ENCODE measurements at places on chromosomes 7 and 10.

DNA sequence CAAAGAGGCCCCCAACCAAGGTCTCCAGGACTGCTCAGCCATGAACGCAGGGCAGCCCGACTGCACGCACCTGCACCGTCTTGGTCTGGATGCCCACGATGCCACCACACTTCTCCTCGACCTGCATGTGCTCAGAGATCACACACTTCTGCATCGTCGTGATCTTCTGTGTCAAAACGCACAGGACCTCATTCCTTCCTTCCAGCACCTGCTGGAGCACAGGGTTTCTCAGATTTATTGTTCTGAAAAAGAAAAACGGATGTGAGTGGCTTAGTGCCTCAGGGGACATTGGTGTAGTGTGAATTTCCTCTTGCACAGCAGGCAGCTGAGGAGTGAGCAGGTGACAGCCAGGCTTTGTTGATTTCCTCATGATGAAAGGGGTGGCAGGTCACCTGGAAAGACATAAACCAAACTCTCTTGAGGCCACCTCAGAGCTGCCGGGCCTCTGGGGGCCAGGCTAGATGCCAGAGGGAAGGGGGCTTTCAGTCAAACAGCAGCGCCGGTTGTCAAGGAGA lies 38.2 kb downstream of the GSDME start:
- DNase-seq = peak; percentile 67

- DNase-seq = no peak
Measured at GRCh38 chr7:101258243-101258731, 13.4 kb upstream of the FIS1 start.

GRCh38 chr10:95543459-95543858 lies 17.7 kb downstream of the SORBS1 start:
- DNase-seq = no peak

- DNase-seq = peak; percentile 49
Measured at GRCh38 chr10:6136215-6137201, 47.7 kb downstream of the RBM17 start.

DNA sequence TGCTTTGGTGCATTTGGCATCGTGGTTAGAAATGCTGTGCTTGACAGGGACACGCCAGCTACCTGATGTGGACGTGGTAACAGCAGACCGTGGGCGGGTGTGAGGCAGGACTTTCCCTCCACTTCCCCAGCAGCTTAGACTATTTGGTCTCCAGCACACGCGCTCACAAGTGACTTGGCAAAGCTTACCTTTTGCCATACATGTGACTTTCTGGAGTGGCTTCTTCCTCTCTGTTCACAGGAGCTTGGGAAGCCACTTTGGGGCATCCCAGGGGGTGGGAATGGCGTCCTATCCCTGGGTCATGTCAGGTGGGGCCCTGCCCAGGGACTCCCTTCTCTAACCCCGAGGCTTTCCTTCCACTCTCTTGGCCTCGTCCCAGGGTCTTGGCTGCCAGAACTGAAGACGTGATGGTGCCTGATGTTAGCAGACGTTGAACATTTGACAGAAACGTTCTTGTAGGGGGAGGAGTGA lies 228.7 kb upstream of the KLF6 start:
- peak; percentile 24 for DNase-seq

DNA sequence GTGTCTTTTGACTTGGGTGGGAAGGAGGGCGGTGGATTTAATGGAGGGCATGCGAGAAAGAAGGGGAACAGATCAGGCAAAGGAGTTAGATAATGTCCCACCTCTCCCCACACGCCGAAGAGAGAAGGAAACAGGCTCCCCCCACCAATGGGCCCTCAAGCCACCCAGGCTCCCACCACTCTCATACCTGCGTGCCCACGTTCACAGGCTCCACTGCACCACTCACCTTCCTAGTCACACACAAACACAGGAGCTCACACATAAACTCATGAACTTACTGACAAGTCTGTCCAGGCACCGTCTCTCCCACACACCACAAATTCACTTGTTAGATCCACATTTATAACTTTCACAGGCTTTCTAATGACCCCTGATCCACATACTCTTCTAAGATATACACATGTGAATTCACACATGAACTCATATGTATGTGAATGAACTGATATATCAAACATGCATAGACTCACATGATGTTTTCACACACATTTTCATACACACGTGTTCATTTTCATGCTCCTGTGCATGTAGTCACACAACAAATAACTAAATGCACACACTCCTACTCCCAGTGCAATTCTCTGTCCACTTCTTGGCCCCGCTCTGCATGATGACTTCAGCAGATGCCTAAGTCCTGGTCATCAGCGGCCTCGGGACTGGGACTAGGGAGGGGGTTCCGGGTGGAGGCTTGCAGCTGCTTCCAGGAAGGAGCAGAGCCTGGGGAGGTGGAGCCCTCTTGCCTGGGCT lies 1.5 kb downstream of the LZTS2 start:
- DNase-seq = no peak

- DNase-seq = peak; percentile 24
Measured at GRCh38 chr10:33330543-33331378, 3.7 kb downstream of the NRP1 start.

GRCh38 chr7:136594739-136595144 lies 273.7 kb upstream of the CHRM2 start:
- no peak for DNase-seq

- no peak for DNase-seq
Measured at GRCh38 chr7:128100949-128101713, 69.9 kb upstream of the LRRC4 start.

DNA sequence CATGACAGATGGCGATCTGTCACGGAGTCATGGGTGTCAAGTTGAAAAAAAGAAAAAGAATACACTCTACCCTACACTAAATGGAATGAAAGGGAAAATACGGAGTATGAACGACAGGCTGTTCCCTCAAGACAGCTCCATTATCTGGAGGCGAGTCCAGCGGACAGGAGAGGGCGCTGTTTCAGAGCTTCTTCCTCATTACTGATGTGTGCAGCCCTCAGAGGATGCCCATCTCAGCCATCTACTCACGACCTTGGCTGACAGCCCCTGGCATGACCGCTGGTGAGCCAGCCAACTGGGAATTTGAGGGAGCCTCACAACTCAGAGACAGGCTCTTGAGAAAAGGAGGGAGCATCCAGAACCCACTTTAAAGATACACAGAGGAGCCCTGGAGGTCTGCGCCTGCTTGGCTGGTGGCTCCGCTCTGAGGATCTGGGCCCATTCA lies 49.6 kb upstream of the SMNDC1 start:
- peak; percentile 58 for DNase-seq

DNA sequence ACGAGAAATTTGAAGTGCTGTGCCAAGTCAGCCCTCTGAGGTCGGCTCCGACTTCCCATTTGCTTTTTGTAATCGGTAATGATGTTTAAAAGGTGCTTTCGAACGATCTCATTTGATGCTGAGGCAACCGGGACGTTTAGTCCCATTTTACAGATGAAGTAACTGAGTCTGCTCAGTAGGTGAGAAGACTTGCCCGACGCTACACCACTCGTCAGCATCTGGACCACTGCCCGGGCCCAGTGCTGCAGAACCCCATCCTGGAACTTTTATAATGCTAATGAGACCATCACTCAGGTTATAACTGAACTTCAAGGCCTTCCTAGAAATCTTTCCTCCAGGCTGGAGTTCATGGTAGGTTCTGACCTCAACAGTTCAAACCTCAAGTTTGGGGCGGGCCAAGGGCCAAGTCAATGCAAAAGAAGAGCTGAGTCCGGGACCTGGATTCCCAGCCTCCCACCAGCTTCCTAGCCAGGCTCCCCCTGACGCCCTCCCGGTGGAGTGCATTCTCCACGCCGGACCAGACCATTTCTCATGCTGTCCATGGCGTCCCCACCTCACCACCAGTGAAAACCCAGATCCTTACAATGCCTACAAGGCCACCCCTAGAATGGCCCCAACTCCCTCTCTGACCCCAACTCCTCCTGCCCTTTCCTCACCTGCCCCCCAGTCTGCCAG lies 699 bp upstream of the PDLIM1 start:
- DNase-seq = no peak

GRCh38 chr10:35316218-35316967 lies 19.9 kb upstream of the CCNY start:
- no peak for DNase-seq

GRCh38 chr10:114188001-114188400 lies 8.8 kb downstream of the TDRD1 start:
- no peak for DNase-seq

GRCh38 chr10:129841071-129841470 lies 123.0 kb downstream of the EBF3 start:
- DNase-seq = no peak

DNA sequence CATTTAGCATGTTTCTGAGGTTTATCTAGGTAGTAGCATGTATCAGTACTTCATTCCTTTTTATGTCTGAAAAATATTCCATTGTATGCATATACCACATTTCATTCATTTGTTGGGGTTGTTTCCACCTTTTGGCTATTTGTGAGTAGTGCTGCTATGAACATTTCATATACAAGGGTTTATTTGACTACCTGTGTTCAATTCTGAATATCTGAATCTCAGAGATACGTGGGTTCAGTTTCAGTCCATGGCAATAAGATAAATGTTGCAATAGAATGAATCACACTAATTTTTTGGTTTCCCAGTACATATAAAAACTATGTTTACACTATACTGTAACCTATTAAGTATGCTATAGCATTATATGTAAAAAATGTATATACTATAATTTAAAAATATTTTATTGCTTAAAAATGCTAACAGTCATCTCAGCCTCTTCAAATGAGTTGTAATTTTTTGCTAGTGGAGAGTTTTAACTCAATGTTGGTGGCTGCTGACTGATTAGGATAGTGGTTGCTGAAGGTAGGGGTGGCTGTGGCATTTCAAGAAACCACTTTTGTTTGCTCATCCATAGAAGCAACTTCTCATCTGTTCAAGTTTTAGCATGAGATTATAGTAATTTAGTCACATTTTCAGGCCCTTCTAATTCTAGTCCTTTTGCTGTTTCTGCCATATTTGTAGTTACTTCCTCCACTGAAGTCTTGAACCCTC lies 13.9 kb downstream of the PLEKHA1 start:
- DNase-seq = no peak

DNA sequence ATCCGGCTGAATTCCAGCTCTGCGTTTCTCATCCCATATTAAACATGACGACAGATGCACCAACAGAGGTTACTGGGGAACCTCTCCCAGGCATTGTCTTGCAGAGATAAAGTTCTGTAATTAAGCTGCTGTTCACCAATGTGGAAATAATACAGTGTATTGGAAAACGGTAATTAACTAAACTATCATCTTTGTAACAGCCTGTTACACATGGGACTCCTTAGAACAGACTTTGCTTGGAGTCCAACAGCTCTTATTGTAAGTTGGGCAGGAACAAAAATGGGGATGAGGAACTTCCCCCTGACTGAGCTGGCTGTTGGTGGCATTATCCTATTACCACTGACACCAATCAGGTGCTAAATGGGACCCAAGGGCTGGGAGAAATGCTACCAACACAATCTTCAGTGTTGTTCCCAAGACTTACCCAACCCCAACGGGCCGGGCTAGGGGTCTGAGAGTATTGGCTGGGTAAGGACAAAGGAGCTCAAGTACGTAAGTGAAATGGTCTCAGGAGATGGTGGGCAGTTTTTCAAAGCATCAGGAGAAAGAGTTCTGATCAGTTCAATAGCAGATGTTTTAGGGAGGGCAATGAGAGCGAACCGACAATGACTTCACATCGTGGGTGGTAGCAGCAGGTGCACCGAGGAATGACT lies 759.4 kb downstream of the GRID1 start:
- DNase-seq = no peak

GRCh38 chr10:107442035-107442505 lies 277.6 kb upstream of the SORCS1 start:
- no peak for DNase-seq

- no peak for DNase-seq
Measured at GRCh38 chr10:68231106-68231816, 652 bp downstream of the ATOH7 start.

DNA sequence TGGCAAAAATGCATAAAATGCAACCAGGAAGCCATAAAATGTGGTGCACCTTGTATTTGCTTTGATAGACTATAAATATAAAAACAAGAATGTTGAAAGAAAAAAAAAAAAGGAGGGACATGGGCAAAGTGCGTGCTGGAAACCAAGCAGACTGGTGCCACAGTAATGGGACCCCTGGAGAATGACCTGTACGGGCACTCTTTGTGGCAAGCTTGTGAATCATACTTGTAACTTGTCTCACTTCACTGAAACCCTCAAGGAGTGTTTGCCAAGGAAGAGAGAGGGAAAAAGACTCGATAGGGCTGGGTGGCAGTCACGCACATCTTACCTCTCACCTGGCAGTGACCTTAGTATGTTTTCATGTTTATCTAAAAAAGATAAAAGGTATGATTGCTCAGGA lies 1183.6 kb downstream of the GATA3 start:
- no peak for DNase-seq

DNA sequence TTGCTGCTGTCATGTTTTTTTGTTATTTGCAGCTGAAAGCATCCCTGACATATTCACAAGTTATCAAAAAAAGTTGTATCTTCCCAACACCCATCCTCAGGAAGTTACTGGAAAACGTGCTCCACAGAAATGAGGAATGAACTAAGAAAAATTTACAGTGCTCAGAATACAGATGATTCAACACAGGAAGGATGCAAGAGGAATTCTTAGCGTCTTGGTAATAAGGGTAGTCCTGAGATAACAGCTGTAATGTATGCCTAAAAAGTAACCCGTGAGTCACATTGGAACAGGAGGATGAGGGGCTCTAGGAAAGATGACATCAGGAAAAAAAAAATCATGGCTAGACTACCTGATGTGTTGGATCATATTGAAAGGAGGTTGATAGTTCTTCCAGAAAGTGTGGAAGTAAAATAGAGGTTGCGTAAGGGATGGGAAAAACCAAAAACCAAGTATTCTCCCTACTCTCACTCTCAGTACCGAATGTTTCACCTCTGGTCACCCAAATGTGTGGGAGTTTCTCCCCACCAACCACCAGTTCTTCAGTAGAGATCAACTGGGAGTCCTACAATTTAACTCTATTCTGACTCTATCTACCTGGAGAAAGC lies 3.9 kb downstream of the ADAM12 start:
- no peak for DNase-seq

DNA sequence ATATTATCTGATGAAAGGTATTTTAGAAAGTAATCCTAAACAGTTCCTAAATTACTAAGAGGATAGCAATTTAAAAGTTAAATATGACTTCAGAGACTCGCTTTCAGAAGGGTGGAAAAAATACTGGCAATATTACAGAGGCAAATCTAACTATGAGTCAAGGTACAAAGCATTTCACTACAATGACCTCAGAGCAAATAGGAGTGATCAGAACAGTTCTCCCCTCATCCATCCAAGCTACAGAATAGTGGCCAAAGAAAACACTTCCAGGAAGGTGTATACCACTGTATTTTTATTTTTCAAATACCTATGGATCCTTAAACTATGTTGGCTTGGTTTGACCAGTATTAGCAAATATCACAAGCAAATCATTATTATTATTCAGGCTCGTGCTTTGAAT lies 112.8 kb upstream of the ODAD2 start:
- no peak for DNase-seq
